ENCODE measurements at places on chromosomes 1 and 21.

- DNase-seq: no peak
Measured at GRCh38 chr1:30901798-30902581, 6.6 kb downstream of the SDC3 start.

DNA sequence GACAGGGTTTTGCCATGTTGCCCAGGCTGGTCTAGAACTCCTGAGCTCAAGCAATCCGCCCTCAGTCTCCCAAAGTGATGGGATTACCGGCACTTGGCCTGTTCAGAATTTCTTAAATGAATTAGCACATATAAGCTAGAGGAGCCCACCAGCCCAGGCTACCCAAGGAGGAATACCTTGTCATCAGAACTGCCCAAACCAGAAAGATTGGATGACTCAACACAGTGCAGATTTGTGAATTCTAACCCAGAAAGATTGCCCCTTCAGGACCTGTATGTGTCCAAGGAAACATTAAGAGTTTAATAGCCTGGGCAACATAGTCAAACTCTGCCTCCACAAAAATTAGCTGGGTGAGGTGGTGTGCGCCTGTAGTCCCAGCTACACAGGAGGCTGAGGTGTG is 14.0 kb upstream of the LIN9 start:
- DNase-seq: no peak

DNA sequence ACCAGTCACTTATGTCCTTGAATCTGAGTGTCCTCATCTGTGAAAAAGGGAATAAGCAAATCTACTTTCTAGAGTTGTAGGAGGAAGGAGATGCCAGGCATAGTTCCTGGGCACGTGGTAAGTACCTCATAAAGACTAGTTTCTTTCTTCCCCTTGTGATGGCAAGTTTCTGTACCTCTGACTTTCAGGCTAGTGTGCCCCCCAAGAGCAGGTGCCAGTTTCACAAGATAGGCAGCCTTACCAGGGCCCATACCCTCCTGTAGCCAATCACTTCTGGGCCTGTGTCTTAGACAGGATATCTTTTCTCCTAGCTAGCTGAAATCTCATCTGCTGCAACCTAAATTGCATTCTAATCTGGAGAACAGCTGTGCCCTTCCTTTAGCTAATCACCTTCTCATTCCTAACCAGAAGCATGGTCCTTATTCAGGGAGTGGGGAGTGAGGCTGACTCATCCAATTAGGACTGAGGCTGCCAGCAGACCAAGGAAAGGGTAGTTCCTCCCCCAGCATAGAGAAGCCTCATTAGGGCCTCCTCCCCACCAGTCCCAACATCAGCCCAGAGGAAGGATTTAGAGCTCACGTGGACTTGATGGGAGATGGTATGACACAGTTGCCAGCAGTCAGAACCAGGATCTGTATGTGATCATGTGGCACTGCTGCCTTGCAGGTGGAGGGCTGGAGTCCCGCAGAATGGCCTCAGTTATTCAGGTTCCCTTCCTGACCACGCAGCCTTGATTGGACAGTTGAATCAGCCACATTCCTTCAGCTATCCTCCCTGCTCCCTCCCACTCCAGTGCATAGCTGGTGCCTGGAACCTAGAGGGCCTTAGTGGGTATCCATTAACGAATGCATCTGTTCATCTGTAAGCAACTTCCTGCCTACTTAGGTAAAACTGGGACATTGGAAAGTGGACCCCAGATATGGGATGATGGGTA is 7.9 kb downstream of the KLHDC8A start:
- no peak for DNase-seq

DNA sequence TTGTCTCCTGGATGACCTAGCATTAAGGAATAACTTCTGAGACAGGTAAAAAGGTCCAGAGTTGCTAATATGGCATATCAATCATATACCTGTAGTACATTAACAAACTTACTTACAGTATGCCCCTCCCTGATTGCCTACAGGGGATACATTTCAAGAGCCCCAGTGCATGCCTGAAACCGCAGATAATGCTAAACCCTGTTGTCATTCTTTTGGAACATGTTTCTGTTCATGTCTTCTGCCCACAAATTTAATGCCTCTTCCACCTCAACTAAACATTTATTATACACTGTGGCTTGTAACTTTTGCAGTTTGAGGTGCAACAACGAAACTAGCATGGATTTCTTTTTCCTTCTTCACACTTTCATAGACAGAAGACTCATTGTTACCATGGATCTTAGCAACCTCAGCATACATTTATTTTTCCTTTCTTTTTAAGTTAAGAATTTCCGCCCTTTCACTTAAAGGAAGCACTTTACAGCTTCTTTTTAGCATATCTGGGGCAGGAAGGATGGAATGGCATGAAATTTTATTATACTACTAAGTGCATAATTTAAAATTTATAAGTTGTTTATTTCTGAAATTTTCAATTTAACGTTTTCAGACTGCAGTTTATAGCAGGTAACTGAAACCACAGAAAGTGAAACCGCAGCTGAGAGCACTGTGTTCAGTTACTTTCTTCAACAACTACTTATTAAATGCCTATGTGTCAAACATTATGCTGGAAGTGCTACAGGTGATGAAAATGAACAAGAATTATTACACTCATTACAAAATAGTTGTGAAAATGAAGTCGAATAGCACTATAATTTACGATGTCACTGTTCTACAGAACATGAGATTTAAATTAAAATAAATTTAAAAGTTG is 25.3 kb downstream of the F13B start:
- no peak for DNase-seq

All from activated T-helper 1 cell treated with anti-CD3 and anti-CD28 coated beads, Interleukin-12 subunit alpha, Interleukin-12 subunit beta, Interleukin-2, Interleukin-4 antibody, amounts not matched to agents 30 ng/mL and 10 ng/mL and 1 ng/mL, durations not matched to agents 14 hours and 24 hours and 36 hours (primary cell).